NCI-H2081 (cell line): ENCODE measurements at places on chromosomes 6 and 20.
A peak's percentile ranks its signal among the peaks of the same experiment; 100 is the strongest.

- no peak for DNase-seq
These were observed 17.1 kb upstream of the GJA1 start for GRCh38 chr6:121418346-121418745.

DNA sequence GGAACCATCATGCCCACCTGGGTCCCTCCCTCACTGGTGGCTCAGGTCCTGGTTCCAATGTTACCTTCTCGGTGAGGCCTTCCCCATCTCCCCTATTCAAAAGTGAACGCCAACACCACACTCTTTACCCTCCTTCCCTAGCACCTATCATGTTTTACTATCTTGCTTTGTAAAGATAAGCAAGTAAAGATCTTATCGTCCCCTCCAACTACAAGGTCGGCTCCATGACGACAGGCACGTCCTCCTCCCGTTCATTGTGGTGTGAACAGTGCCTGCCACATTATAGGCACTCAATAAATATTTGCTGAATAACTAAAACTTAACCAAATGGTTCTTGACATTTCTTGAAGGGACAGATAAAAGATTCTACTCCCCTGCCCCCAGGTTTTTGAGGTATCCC is 147.1 kb downstream of the PREX1 start:
- DNase-seq = no peak

DNA sequence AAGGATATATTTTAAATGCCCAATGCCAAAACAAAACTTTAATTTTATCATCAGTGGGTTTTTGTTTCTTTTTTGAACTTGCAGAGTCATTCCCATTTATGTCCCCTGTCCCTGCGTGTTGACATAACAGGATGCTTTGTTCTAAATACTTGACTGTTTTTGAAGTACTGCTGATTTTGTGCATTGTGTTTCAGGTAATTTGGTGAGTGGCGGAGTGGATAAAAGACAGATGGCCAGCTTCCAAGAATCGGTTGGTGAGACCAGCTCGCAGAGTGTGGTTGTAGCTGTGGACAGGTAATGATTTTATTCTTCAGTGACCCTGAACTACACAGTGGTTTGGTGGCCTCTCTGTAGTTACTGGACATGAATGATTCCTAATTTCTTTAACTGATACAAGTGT is 50.5 kb upstream of the CSE1L start:
- DNase-seq = peak; percentile 59

GRCh38 chr6:68743099-68743498 is 108.0 kb downstream of the ADGRB3 start:
- DNase-seq = no peak

DNA sequence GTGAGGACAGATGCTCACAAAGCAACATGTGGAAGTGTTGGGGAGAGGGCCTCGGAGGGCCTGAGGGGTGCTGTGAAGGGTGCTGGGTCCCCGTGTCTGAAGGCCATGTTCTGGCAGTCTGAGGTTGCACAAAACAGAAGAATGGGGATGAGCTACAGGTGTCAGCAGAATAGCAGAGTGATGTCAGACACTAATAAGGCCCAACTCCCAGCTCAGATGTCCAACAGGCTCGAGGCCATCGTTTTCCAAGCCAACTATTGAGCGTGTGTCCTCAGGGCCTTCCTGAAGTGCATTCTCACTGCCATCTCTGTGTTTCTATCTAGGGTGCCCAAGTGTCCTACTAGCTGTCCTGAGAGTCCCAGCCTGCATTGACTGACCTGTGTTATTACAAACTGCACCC is 7.9 kb downstream of the BFSP1 start:
- DNase-seq = no peak

GRCh38 chr6:77463308-77463860 is at the start of gene HTR1B:
TSS of gene HTR1B (minus strand) at chr6:77463491. CDS start at chr6:77463403, 88 bp downstream.
- DNase-seq = no peak

DNA sequence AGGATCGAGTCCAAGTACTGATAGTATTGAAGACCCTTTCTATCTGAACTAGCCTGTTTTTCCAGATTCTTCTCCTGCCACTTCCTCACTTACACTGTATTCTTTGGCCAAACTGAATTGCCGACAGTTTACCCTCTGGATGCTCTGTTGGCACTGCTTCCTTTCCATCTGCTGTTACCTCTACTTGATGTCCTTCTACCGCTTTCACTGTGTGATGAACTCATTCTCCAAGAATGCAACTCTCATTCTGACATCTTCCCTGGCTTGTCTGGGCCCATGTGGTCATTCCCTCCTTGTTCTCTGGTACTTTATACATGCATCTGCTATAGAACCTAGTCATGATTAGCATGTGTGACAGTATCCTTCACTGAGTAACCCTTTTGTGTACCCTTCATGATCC is 16.3 kb downstream of the RPRD1B start:
- no peak for DNase-seq

GRCh38 chr6:44806656-44807055 is 419.1 kb downstream of the CDC5L start:
- no peak for DNase-seq

DNA sequence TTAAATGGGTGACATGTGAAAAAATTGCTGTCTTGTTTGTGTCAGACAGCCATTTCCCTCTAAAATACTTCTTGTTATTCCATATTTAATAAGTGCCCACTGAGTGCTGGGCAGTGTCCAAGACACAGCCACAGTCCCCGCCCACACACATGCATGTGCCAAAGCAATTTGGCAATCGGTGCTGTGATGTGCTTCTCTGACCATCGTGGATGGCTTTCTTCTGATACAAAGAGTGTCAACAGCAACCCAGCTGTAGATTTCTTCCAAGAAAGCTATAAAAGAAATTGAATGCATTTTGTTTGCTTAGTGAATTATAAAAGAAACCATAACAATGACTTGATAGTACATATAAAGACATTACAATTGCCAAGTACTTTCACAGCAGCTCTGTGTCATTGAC is 140.5 kb upstream of the ATXN1 start:
- DNase-seq = peak; percentile 60

- DNase-seq = no peak
These were observed 8.9 kb downstream of the KCNK15 start for GRCh38 chr20:44754554-44754953.

DNA sequence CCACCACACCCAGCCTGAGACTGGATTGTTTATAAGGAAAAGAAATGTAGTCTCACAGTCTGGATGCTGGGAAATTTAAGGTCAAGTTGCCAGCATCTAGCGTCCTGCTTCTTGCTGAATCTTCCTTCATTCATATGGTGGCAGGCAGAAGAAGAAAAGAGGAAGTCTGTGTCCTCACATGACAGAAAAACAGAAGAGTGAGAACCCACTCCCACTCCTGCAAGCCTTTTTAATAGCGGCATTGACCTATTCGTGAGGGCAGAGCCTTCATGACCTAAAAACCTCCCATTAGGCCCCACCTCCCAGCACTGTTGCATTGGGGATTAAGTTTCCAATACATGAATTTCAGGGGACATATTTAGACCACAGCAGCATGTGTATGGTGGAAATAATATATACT is 160.8 kb upstream of the BMP2 start:
- DNase-seq = no peak

GRCh38 chr6:116326181-116326671 is 44.5 kb upstream of the DSE start:
- DNase-seq = no peak

GRCh38 chr6:63263444-63263843 is 52.2 kb downstream of the FKBP1C start:
- DNase-seq = no peak

DNA sequence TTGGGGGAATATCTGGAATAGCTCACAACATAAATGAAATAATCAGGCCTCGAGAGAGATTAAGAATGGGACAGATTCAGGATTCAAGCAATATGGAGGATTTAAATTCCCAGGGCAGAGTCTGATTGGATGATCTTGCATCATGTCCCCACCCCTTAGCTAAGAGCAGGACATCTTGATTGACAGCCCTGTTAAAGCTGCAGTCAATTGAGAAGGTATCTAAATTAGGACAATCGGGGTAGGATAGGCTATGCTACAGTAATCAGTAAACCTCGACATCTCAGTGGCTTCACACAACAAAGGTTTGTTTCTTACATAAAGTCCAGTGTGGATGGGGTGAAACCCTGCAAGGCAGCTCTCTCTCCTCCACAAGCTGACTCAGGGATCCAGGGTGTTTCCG is 109.5 kb downstream of the EYA2 start:
- no peak for DNase-seq

DNA sequence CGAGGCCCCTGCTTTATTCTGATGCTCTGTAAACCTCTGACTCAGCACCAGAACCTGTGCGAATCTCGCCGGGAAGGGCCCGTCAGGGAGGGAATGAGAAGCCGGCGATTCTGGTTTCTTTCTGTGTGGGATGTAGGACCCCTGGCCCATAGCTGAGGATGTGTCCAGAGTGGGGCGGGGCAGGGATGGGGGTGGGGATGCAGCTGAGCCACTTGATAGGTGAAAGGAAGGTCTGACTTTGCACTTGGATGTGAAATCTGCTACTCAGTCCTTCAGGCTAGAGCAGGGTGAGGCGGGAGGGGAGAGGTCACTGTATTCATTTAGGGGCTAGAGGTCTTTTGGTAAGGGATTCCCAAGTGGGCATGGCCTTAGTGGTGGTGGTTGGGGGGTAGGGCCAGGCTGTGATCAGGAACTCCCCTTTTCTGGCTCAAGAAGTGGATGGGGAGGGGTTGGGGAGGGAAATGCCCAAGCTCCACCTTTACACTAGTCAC is 2.3 kb downstream of the TOX2 start:
- DNase-seq = no peak

DNA sequence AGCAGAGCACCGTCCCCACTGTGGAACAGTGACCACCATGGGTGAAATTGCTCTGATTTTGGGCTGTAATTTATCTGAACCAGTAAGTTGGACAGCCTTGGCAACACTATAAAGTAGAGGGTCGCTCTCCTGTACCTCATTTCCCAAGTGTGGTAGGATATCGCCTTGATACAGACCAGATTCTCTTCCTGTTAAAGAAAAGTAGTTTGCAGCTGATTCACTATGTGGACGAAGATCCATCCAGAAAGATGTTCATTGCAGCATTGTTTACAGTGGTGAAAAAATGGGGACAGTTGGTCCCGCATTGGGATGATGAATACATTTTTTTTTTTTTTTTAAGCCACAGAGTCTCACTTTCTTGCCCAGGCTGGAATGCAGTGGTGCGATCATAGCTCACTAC is 74.3 kb downstream of the SLX4IP start:
- DNase-seq = no peak

DNA sequence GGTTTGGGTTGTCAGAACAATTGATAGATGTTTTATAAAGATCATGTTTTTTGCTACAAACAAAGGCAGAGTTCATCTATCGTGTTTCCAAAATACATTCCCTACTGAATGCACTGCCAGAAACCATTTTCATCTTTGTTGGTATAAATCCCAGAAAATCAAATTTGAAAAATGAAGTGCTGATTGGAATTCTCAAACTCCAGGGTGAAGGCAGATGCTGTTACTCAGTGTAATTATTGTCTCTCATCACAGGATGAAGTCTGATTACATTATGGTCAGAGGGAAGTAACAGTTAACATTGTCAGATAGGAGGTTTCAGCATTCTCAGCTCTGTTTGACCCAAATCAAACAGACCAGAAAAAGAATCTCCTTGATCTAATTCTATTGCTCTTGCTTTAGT is 198.4 kb upstream of the KCNK16 start:
- no peak for DNase-seq

- DNase-seq = peak; percentile 11
These were observed 134.3 kb downstream of the LINC00237 start for GRCh38 chr20:20971810-20972209.

- no peak for DNase-seq
These were observed 50.7 kb upstream of the TFB1M start for GRCh38 chr6:155364844-155365437.

- no peak for DNase-seq
These were observed 4.2 kb downstream of the GABRR2 start for GRCh38 chr6:89310929-89311328.

GRCh38 chr20:53517146-53517545 is 76.5 kb downstream of the ZNF217 start:
- no peak for DNase-seq

- DNase-seq = no peak
These were observed 2.8 kb downstream of the SERPINB9 start for GRCh38 chr6:2900221-2900807.

- no peak for DNase-seq
These were observed 61.5 kb upstream of the STXBP5 start for GRCh38 chr6:147142684-147143245.

DNA sequence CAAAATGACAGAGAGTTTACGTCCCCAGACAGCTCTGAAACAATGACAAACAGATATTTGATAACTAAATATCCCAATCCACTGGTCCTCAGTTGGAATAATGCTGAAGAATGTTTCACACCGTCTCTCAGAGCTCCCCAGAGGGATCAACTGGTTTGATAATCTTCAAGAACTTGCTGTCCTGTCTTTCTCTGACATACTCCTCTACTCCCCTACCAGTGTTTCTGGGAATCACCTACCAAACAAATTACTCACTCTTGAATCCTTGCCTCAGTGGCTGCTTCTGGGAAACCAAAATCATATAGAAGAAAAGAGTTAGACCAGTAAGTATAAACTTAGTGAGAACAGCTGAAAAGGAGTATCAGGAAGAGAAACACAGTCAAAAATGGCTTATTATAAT is 469.7 kb upstream of the JAG1 start:
- no peak for DNase-seq

- DNase-seq = peak; percentile 43
These were observed 107.3 kb downstream of the SYCP2 start for GRCh38 chr20:59825944-59826759.

GRCh38 chr20:49140834-49141233 is 47.3 kb downstream of the STAU1 start:
- no peak for DNase-seq
